ENCODE measurements at places on chromosomes 16 and 17.

DNA sequence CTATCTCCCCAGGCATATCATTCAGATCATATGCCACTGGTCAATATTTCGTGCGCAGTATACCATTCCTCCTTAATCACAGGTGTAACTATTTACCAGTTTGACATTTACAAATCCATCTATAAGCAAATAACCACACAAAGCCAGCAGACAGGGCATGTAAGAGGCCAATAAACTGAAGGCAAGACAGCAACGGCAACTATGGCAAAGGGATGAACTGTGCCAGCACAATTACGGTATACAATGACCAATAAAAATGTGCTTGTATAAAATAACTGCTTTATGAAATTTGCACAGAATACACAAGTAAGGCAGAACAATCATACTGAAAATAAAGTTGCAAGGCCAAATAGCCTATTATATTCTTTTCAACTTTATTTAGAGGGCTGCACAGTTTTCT lies 9.2 kb downstream of the NETO2 start:
- DNase-seq = no peak

DNA sequence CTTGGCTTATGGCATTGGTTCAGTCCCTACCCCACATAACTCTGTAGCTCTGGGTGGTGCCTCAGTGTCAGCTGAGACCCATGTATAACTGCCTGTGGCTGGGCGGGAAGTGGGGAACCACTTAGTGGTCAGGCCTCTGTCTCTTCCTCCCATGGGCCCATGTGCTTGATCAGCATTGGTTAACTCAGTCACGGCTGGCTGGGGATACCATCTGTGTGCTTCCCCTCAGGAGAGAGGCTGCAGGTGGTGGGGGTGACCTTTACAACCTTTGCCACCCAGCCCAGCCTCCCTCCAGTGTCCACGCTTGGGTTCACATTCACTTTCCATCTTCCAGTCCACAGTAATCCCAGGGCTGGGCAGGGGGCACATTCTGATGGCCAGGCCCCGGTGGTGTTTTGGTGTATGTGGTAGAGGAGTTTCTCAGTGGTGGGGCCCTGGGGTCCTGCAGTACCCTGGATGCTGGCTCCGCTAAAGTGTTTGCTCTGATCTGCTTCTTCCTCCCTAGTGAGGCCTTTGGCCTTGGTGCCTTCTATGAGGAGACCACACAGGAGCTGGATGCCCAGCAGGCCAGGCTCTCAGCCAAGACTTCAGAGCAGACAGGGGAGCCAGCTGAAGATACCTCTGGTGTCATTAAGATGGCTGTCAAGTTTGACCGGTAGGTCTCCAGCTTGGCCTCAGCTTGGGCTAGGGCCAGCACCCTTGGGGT lies 10.2 kb upstream of the NFATC3 start:
- DNase-seq = no peak

- DNase-seq = no peak
These were observed 23.8 kb downstream of the HLF start for GRCh38 chr17:55288356-55289105.

DNA sequence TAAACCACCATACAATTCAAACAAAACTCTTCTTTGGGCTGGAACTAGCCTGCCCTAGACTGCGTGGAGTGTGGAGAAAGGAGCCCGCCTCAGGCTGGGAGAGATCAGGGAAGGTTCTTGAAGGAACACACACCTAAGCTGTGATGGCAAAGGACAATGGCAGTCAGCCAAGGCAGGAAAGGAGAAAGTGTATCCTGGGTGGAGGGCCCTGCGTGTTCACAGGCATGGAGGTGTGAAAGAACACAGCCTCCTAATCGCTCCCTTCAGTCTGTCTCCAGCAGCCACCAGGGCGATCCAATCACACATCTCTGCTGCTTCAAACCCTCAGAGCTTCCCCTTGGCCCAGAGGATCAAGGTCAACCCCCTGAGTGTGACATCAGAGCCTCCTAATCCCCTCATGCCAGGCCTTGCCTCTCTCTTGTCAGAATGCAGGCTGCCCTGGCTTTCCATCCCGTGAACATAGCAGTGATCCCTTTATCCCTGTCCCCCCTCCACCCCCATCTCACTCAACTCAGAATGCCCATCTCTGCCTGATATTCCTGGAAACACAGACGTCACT lies 173.0 kb downstream of the KATNIP start:
- DNase-seq = no peak

- DNase-seq = no peak
These were observed 49.9 kb downstream of the FBXL20 start for GRCh38 chr17:39351508-39351907.

GRCh38 chr17:82985973-82986372 lies 93.4 kb upstream of the METRNL start:
- DNase-seq = peak; percentile 43

DNA sequence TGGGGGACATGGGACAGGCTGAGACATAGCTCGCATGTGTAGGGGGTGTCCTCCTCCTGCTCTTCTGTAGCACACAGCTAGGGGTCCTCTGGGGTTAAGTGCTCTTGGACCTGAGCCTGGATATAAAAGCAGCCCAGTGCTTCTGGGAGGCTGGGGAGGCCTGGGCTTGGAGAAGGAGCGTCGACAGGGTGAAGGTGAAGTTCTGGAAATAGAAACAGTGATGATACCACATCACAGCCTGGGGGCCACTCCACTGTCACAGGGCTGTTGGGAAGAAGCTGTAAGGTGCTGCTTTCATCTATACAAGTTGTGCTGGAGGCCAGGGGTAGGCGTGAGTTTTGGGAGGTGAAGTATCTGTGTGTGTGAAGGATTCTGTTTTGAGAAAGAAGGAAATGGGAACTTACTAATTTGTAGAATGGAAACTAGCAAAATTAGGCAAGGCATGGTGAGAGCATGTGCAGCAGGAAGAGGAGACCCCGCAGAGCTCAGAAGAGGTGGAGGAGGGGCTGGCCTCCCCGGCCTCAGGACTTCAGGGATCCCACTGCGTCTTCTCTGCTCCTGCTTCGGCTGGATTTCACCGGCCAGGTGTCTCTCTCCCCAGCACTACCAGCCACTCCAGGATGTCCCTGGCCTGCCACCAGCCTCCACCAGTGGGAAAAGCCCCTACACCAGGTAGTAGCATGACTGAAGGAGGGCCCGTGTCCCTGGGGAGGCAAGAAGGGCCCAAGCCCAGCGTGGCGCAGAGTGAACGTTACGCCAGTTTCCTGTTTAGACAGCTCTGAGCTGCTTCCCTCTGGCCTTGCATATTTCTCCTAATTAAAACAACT lies 19.4 kb downstream of the PLCG2 start:
- DNase-seq = no peak

DNA sequence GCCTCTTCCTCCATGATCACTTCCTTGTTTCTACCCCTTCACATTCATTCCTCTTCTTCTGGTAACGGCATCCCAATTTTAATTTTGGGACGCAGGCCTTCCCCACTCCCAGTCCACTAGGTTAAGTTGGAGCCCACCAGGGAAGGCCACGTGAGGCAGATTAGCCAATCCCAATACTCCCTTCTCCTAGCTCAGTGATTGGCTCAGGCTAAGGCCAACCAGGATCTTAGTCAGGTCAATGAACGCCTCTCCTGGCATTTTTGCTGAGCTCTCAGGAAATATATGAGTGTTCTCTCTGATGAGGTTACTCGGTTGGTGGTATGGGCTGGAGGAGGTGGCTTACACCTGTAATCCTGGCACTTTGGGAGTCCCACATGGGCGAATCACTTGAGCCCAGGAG lies 15.4 kb downstream of the SEZ6L2 start:
- DNase-seq = no peak

DNA sequence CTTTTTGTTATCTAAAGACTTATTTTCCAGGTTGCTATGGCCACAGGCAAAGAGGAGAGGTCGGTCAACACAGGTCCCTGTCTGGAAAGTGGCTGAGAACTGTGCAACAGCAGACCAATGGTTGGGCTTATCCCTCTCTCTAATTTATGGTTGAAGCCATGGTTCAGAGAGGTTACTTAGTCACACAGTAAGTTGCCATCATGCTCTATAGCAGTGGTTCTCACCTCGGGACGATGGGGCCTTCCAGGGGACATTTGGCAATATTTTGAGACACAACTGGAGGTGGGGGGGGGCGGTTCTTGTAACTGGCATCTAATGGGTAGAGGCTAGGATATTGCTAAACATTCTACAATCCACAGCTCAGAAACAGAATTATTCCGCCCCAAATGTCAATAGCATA lies 842 bp upstream of the LDAF1 start:
- DNase-seq = no peak

DNA sequence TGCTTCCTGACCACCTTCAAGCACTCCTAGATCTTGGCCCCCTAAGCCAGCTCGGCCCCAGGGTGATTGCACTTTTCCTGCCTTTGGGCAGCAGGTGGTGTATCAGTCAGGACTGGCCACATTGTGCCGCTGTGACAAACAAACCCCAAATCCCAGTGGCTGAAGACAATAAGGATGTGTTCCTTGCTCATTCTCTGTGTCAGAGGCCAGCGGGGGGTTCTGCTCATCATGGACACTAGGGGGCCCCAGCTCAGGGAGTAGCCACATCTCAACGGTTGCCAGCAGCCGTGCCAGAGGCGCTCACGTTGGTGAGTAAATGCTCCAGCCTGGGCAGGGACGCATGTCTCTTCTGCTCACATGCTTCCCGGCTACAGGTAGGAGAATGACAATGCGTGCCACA lies 60.4 kb downstream of the ZDHHC7 start:
- no peak for DNase-seq

- no peak for DNase-seq
These were observed 21.7 kb upstream of the PAFAH1B1 start for GRCh38 chr17:2571523-2572303.

DNA sequence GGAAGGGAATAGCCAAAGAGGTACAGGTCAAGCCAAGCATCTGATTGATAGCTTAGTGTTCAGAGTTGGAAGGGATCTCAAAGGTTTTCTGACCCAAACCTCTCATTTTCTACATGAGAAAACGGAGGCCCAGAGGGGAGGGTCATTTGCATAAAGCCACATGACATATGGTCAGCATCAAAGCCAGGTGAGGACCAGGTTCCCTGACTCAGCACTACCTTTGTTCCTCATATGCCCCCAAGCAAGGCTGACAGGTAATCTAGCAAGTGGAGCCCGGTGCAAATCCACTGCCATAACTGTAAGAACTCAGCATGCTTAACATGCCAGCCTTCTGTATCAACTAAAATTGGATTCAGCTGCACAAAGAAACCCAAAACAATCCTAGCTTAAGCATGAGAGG lies 28.2 kb upstream of the CCL1 start:
- DNase-seq = no peak

GRCh38 chr17:63478814-63479494 lies 2.1 kb downstream of the ACE start:
- DNase-seq = peak; percentile 60

GRCh38 chr16:72788269-72788809 lies 259.6 kb downstream of the ZFHX3 start:
- no peak for DNase-seq

DNA sequence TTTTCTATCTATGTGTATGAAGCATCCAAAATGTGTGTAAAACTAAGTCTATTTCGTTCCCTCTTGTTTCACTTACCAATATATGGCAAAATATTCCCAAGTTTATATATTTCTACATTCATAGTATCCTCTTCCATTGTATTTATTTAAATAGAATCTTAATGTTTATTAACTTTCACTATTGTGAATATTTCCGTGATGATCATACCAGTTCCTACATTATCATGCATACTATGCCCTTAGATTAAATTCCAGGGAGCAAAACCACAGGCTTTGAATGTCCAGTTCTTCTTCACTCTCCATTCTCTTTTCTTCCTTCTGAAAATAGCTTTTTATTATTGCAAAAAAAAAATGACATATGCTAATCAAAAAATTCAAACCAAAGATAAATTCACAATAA lies 4.0 kb downstream of the MAP2K6 start:
- DNase-seq = no peak

- no peak for DNase-seq
These were observed 549 bp downstream of the SLC26A11 start for GRCh38 chr17:80220736-80221215.

GRCh38 chr16:17970816-17971331 lies 365.7 kb downstream of the NPIPA8 start:
- DNase-seq = no peak

- no peak for DNase-seq
These were observed 34.8 kb downstream of the SOST start for GRCh38 chr17:43723697-43724359.

DNA sequence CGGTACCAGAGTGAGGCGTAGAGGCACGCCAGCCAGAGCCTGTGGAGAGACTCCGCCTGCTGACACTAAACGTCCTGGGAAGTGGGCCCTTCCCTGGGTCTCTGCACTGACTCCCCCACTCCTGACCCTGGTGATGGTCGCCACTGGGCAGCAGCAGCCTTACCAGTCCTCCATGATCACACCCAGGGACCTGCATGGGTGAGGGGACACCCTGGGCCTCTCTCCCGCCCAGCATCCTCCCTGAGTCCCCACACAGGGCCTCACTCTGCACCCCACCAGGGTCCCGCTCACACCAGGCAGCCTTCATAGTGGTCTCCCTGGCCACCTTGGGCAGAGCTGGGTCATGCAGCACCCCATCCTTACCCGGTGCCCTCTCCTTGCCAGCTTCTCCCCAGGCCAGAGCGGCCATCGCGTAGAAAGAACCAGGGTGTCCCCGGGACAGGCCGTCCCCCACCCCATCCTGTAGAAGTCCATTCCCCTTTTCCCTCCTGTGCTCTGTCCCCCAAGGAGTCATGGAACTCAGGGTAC lies 10.7 kb downstream of the RGS11 start:
- DNase-seq = no peak

DNA sequence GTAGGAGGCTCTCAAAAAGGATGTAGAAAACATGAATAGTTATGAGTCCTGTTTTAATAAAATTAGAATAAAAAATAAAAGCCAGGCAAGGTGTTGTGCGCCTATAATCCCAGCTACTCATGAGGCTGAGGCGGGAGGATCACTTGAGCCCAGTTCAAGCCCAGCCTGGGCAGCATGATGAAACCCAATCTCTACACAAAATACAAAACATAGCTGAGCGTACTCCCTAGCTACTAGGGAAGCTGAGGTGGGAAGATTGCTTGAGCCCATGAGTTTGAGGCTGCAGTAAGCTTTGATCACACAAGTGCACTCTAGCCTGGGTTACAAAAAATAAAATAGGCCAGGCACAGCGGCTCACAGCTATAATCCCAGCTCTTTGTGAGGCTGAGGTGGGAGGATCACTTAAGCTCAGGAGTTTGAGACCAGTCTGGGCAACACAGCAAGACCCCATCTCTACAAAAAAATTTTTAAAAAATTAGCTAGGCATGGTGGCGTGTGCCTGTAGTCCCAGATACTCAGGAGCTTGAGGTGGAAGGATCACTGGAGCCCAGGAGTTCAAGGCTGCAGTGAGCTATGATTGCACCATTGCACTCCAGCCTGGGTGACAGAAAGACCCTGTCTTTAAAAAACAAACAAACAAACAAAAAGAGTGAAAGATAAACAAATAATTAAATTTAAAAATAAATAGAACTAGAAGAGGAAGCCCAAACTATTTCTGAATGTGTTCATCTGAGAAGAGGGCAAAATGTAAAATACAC lies 17.2 kb upstream of the PRM1 start:
- DNase-seq = no peak

Measured in stimulated activated CD4-positive, alpha-beta T cell treated with anti-CD3 and anti-CD28 coated beads, Interleukin-15, amount 100 ng/mL, for 1 hour (primary cell).